ENCODE measurements at places on chromosomes 4 and X.

GRCh38 chr4:15601862-15602261 is 53.3 kb downstream of the FBXL5 start:
- peaks cover 5% of the 10 kb centered on the region for H3K36me3 ChIP-seq
- H3K4me3 ChIP-seq: no peak overlapping the region
- H3K4me1 ChIP-seq: peaks cover 20% of the 10 kb centered on the region

DNA sequence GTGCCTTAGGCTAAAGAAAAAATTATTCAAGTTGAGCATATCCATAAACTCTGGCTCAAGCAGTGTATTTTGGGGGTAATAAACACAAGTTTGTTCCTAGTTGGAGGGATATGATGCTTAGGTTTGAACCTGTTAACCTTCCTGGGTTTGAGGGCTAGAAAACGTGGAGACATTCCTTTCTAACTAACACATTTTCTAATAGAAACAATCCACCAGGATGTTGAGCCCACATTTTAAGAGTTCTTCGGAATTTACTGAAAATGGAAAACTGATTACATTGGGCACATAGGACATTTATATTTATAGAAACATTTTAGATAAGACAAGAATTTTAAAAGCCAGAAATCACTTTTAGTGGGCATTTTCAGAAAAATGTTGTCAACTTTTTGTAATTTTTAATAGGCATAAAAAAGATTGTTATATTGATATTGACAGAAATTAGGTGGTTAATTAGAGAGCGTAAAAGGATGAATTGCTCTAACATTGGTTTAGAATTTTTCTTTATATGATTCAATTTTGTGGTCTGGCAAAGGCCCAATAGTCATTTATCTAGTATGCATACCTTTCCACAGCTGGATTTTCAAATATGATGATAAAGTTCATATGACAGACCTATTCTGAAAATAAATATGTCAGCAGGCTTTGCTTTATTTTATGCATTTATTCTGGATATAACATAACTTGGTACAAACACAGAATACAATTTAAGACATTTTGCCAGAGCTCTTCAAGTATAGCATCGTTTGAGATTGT is 49.2 kb downstream of the CEP44 start:
- no peaks in the 10 kb centered on the region for H3K27me3 ChIP-seq
- DNase-seq: no peak
- peaks cover 8% of the 10 kb centered on the region for H3K4me1 ChIP-seq
- no peaks in the 10 kb centered on the region for H3K36me3 ChIP-seq
- H3K27ac ChIP-seq: no peak overlapping the region
- H3K4me3 ChIP-seq: no peak overlapping the region

DNA sequence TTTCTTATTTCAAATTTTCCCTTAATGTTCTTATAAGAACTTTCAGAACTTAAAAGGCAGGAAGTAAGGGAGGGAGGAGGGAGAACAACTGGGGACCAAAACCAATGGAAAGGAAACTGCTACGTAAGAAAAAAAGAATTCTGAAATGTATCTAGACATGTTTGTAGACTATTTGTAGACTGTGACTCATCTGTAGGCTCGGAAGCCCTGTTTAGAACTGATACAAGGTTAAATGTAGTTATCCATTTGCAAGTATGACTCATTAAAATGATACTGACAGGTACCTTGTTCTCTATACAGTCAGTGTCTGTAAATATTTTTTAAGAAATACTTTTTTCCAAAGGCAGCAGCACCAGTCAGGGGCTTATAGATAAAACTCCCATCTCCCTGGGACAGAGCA is 202.0 kb downstream of the DHX15 start:
- no peak overlapping the region for H3K27ac ChIP-seq
- DNase-seq: no peak
- no peaks in the 10 kb centered on the region for H3K36me3 ChIP-seq
- H3K4me1 ChIP-seq: no peaks in the 10 kb centered on the region
- no peak overlapping the region for H3K4me3 ChIP-seq

- no peaks in the 10 kb centered on the region for H3K36me3 ChIP-seq
- no peak for DNase-seq
- no peaks in the 10 kb centered on the region for H3K4me1 ChIP-seq
- no peak overlapping the region for H3K27ac ChIP-seq
Measured at GRCh38 chrX:145532176-145532780, 285.0 kb downstream of the SPANXN1 start.

DNA sequence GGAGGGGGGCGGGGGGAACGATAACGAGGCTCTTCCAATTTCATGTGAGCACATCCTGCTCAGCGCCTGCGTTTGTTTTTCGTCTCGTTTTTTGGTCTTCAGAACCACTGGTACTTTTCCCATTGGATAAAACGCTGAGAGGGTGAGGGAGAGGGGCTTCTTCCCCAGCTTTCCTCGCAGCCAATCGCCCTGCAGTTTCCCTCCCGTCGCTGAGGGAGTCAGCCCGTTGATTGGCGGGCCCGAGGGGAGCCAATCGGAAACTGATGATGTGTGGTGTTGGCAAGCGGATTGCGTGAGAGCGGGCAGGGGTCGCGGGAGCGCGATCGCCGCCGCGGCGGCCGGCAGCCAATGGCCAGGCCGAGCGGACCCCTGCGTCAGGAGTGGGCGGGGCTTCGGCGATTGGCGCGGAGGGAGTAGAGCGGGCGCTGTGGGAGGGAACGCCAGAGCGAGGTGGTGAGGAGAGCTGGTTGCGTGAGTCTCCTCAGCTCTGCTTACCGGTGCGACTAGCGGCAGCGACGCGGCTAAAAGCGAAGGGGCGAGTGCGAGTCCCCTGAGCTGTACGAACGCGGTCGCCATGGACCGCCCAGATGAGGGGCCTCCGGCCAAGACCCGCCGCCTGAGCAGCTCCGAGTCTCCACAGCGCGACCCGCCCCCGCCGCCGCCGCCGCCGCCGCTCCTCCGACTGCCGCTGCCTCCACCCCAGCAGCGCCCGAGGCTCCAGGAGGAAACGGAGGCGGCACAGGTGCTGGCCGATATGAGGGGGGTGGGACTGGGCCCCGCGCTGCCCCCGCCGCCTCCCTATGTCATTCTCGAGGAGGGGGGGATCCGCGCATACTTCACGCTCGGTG is at the start of gene TSPYL2:
Gene TSPYL2 (plus strand): TSS at position 443 of the 848 bp plus-strand sequence. CDS start 132 bp downstream, at position 575.
- peak; percentile 89 for DNase-seq
- peaks cover 7% of the 10 kb centered on the region for H3K4me1 ChIP-seq
- no peak within 1 kb of the TSS for H3K27ac ChIP-seq
- no peaks in the 10 kb centered on the region for H3K36me3 ChIP-seq
- H3K4me3 ChIP-seq: peak within 1 kb of the TSS; percentile 79
